AG09319 (cell line): ENCODE measurements at places on chromosomes 11 and 22.

DNA sequence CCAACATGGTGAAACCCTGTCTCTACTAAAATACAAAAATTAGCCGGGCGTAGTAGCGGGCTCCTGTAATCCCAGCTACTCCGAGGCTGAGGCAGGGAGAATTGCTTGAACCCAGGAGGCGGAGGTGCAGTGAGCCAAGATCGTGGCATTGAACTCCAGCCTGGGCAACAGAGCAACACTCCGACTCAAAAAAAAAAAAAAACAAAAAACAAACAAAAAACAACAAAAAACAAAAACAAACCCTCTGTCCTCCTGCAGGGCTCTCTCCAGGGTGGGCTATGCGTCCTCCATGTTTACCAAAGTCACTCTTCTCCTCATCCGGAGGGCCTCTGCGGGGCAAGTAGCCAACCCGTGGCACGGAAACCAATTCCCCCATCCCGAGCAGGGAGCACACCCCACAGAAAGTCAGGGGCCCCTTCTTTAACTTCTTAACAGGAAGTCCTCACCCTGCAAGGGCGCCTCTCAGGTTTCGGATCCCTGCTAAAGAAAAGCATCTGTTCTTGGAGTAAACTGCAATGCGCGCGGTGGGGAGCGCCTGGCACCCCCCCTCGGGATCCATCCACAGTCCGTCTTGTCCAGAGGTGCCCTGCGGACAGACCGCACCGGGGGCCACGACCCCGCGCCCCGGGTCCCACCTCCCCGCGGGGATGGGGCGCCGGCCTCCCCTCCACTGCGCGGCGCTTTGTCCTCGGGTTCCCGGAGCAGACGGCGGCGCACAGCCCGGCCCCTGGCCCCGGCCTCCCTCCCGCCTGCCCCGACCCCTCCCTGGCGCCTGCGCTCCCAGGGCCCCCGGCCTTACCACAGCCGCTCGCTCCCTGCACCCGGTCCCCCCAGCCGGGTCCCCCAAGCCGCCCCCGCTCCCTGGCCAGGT, 712 bp downstream of the CERK start:
- DNase-seq = no peak

GRCh38 chr22:49398646-49399045, 429.0 kb downstream of the BRD1 start:
- no peak for DNase-seq

- DNase-seq = no peak
Observed at GRCh38 chr22:21624120-21624879, 5.5 kb downstream of the YDJC start.

DNA sequence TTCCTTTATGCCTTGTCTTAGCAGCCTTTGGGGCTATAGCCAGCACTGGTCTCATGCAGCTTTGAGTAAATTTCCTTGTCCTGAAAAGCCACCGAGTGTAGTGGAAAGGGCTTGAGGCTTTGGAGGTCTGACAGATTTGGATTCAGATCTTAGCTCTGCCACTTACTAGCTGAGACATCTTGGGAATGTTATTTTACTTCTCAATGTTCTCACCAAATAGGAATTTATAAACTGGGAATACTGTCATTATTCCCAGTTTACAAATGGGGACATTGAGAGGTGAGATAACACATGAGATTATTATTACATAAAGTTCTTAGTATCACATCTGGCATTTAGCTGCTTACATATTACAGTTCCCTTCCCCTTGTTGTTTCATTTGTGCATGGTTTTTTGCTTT, 95.5 kb downstream of the COMMD9 start:
- no peak for DNase-seq

DNA sequence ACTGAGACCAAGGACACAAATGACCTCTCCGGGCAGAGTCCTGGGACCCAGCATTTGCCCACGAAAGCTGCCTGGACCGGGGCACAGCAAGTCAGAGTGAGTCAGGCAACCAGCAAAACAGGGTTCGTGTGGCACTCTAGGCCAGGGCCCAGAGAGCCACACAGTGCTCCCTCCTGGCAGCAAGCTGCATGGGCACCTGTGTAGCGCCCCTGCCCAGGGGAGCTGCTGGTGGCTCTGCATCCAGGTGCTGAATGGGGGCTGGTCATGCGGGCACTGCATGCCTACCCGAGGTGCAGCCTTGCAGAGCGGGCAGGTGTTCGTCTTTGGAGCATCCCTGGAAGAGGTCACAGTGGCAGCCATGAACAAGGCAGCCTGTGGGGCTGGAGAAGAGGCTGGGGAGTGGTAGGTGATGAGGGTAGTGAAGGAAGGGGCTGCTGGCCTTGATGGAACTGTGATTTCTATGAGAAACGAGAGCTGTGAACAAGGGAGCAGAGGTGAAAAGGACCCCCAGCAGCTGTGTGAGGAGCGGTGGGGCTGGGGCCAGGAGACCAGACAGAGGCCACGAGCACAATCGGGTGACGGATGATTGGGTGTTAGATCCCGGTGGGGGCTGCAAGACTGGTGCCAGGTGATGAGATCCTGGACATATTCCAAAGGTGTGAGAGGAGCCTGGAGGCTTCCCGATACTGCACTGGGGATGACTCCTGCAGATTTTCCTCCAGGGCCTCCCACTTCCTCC, 63.3 kb downstream of the DGCR2 start:
- DNase-seq = no peak

DNA sequence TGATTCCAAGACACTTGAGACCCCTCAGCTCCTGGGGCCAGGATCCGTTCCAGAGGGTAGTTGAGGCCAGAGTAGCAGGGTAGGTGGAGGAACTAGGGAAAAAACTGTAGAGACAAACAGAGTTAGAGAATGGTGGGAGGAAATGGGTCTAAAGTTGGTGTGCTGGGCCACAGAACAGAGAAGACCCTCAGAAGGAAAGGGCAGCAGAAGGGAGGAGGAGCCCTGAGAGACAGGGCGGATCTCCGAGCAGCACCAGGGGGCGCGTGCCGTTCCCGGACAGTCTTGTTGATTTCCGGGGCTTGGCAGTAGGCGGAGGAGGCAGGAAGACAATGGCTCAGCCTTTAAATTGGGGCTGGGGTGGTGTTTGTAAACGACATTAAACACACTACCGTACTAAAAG, 2.4 kb upstream of the CECR2 start:
- no peak for DNase-seq

GRCh38 chr11:19817265-19817851, 104.7 kb downstream of the NAV2 start:
- DNase-seq = no peak
